ENCODE measurements at places on chromosomes 16 and 17.
A peak's percentile ranks its signal among the peaks of the same experiment; 100 is the strongest.

DNA sequence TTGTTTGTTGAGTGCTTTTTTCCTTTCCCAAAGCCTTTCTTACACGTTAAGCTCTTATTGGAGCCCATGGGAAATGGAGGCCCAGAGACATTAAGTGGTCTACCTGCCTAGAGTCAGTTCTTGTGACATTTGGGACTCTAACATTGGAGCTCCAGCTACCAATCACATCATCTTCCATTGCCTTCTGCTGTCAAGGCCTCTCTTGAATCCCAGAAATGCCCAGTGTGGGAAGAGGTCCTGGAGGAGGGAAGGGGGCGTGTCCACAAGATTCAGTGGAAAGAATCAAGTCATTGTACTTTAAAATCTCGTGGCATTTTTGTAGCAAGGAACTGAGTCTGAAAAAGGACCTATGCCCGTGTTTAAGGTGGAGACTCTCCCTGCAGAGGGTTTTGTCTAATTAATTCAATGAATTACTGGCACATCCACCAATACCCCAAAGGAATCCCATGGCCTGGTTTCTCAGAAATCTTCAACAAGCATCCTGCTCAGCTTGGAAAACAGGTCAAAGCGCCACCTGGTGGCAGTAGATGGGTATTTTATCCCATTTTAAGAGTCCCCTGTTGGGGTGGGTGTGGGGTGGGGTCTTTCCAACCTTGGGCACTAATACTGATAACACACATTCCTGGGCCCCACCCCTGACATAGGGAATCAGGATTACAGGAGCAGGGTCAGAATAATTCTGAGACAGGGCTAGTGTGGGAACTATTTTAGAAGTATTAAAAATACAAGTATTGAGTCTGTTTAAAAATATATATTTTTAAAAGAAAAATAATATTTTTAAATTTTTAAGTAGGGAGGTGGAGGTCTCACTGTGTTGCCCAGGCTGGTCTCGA lies 24.6 kb downstream of the GPT2 start:
- DNase-seq, result peak; percentile 16

GRCh38 chr17:39636587-39636926 lies 387 bp upstream of the STARD3 start:
- no peak for DNase-seq

- DNase-seq, result no peak
Measured at GRCh38 chr16:89145406-89146161, 26.0 kb upstream of the CDH15 start.

DNA sequence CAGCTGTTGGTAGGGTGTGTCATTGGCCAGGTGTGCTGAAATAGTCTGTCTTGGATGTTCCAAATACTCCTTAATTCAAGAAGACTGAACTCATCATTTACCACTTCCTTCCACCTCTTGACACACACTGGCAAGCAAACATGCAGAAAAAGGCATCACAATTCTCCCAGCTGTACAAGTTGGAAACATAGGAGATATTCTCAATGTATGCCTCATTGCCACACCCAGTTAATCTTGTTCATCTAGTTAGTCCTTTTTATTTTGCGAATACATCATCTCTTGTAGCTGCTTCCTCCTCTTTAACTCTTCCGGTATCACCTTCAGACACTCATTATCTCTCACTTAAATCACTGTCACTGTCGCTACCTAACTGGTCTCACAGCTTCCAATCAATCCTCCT lies 75.1 kb upstream of the GOT2 start:
- DNase-seq, result no peak

- peak; percentile 84 for DNase-seq
Measured at GRCh38 chr17:75034236-75034908, 12.4 kb downstream of the ATP5PD start.

- no peak for DNase-seq
Measured at GRCh38 chr16:17469011-17469740, 1.6 kb downstream of the XYLT1 start.

GRCh38 chr17:17506181-17506741 lies 10.1 kb upstream of the RASD1 start:
- DNase-seq, result no peak

- no peak for DNase-seq
Measured at GRCh38 chr16:61681673-61682072, 354.6 kb downstream of the CDH8 start.

DNA sequence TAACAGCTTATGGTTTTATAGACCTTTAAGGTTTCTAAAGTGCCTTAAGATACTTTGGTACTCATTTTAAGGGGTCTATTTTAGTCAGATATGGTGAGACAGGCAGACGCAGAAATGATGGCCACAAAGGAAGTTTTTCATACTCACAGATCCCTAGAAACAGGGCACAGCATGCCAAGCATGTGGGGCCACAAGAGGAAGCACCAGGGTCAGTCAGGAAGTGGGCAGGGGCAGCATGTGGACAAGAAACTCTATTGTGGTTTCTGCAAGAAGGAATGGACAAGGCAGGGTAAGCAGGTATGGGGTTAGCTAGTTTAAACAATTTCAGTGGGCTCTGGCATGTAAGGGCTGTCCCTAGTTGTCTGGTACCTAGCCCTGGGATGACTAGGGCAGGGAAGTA lies 8.5 kb downstream of the EFCAB3 start:
- DNase-seq, result no peak

- no peak for DNase-seq
Measured at GRCh38 chr16:14181371-14182050, 110.4 kb downstream of the MRTFB start.

DNA sequence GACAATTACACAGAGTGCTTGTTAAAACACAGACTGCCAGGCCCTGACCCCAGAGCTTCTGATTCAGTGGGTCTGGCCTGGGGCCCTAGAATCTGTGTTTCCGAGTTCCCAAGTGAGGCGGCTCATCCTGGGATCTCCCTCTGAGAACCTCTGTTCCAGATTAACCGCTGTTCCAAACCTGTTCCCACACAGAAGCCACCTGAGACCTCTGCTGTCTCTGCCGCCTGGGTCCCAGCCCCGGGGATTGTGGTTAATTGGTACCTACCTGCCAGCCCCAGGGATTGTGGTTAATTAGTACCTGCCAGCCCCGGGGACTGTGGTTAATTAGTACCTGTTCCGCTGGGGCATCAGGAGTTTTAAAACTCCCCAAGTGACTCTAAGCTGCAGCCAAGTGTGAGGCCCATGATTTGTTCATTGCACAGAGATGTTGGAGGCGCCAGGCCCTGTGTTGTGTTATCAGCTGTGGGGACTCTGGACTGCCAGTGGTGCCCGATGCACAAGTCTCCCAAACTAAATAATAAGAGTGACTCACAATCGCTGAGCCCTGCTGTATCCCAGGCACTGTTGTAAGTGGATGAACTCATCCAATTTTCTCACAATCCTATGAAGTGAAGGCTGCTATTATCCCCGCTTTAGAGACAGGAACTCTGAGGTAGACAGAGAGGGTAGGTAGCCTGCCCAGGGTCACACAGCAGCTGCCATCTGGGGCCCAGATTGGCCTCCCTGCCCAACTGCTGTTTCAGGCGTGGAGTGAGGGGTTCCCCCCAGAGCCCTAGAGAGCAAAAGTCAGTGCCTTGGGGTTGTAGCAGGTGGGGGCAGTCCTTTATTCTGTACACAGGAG lies 219.7 kb downstream of the IRF8 start:
- DNase-seq, result no peak

- no peak for DNase-seq
Measured at GRCh38 chr16:11836650-11837244, 14.6 kb downstream of the RSL1D1 start.

GRCh38 chr17:30377574-30378240 lies 1.0 kb upstream of the CPD start:
- no peak for DNase-seq

DNA sequence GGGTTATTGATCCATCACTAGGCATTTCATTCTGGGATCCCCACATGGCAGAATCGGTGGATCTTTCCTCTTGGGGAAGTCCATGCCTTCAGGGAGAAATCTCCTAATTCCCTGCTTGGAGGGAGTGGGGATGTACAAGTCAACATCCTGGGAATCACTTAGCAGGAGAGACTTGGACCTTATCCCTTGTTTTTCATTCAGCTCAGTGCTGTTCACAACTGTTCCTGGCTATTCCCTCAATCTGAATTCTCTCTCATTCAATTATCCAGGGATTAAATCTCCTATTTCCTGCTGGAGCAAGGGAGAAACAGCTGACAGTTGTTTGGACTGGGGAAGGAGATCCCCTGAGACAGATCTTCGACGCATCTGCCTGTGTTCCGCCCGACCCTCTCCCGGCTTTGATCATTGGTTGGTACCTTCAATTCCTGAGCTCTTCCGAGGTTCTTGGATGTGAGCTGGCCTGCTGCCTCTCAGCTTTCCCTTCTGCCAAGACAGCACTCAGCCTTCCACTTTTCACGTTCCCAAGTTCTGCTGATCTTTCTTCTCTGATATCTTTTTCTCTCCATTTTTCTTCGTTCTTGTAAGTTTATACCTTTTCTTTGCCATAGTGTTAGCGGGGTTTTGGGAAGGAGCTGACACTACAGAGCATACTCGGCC lies 115.4 kb upstream of the GNAO1 start:
- no peak for DNase-seq

DNA sequence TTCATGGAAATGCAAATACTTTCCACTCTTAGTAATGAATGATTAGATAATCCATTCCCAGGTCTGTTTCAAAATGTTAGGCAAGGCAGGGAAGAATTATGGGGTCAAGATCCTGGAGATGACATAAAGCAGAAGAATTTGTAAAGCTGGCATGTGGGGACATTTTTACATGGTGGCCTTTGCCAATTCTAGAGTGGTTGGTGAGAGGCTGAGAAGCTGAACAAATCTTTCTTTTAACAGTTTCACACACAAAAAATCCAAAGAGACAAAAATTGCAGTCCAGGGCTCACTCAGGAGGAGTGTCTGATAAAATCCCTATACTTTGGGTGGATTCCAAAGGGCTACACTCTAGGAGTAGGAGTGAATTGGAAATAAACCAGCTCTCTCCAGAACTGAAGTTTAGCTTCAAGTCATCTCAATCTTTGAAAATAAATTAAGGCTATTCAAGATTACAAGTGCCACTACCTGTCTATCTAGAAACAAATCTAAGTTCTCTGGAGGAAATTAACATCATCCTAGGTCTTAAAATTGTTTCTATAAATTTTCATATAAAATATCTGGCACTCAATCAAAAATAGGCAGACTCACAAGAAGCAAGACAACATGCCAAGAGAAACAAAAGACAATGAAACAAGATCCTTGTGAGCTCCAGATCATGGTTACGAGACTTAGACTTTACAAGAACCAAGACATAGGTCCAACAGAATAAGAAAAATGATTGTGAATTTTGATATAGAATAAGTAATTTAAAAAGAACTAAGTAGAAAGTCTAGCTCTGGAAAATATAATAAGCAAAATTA lies 113.0 kb upstream of the AXIN2 start:
- no peak for DNase-seq

DNA sequence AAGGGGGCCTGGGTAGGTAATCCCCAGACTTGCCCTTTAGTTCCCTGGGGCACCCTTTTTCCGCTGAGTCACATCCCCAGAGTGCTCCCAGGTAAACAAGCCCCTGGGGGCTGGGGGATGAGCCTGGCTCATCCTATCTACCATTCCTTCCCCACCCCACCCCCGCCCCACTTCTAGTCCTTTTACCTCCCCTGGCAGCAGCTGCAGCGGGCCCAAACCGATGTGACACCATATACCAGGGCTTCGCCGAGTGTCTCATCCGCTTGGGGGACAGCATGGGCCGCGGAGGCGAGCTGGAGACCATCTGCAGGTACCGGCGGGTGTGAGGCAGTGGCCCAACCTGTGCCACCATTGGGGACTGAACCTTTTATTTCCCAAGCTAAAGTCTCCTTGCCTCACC lies 860 bp downstream of the NRN1L start:
- no peak for DNase-seq

GRCh38 chr16:18839555-18839954 lies 38.2 kb upstream of the ARL6IP1 start:
- DNase-seq, result no peak

DNA sequence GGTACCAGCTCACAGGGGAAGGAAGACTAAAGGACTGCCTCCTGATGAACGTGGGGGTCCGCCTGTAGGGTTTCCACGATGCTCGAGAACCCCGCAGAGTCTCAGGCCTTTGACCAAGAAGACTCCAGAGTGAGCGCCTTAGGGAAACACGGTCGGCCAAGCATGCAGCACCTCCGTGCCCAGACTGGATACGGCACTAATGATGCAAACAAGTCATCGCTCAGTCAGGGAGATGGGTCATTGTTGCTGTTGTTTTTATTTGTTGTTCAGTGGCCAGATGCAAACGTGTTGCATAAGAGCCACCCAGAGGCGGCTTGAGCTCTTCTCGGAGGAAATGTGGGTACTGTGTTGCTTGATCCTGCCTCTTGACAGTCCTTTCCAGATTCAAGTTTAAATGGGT lies 19.3 kb upstream of the RBFOX3 start:
- no peak for DNase-seq

DNA sequence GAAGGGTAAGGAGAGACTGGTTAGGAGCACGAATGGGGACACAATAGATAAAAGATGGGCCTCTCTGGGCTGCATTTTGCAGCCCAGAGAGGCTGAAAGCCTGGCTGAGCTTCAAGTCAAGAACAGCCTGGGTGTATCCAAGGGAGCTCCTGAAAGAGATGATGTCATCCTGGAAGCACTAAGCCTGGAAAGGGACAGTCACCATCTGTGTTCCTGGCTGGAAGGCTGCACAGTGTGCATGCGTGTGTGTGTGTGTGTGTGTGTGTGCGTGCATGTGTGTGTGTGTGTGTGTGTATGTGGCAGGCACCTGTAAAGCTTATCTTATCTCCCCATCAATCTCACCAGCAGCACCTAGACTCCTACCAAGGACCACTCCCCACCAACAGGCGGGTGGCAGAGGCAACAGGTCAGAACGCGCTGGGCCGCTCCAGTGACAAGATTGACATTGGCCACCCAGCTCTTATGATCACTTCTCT lies 44.1 kb downstream of the COG7 start:
- no peak for DNase-seq

GRCh38 chr17:223723-224471 lies 42.4 kb upstream of the DOC2B start:
- no peak for DNase-seq

DNA sequence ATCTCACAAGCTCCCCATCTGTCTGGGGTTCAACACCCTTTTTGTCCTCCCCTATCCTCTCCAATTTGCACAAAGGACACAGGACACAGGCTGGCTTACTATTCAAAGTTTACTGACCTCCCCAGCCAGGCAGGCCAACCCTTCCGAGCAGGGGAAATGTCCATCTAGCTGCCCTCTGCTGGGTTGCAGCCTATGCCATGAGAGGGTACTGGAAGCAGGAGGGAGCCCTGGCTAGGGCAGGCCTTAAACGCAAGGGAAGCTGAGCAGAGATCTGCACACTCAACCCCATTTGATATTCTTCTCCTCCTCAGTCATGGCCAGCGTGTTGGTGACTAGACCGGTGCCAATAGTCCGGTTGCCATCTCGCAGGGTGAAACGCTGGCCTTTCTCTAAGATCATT lies 3.5 kb downstream of the TUFM start:
- DNase-seq, result no peak

GRCh38 chr17:30590081-30590733 lies 113.0 kb downstream of the GOSR1 start:
- DNase-seq, result no peak

DNA sequence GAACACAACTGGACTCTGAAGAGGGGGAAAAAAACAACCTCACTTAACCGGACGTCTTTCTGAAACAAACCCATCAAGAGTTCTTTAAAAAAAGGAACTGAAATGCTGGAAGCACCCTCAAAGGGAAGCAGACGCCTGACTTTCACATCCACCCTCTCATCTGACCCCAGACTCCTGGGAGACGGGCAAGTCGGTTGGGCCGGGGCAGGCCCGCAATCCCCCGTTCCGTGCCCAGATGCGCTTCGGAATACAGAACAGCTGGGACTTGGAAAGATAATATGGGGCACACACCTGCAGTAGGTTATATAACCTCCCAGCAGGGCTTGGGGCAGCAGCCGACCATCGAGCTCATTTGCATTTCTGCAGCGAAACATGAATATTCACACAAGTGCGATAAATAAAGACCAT lies 3.7 kb downstream of the ARHGAP27 start:
- no peak for DNase-seq
